ENCODE measurements at places on chromosomes 5 and 9.

DNA sequence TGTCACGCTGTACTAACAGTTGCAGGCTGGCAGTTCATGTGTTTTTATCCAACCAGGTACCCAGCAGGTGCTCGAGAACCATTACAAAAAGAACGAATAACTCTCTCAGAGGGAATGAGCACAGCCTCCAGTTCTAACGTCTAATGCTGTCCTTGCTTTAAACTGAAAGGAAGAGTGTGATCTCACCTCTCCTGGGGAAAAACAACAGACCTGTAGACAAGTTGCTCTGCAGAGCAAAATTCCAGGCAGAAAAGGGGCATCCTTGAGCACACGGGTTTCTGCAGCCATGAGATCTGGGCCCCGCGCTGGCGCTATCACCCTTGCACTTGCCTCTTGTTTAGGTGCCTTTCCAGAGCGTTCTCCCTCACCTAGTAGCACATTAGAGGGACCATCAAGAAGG, 92.5 kb upstream of the DNAH5 start:
- DNase-seq, result no peak

- no peak for DNase-seq
Observed at GRCh38 chr5:117761186-117761585, 1186.6 kb upstream of the SEMA6A start.

DNA sequence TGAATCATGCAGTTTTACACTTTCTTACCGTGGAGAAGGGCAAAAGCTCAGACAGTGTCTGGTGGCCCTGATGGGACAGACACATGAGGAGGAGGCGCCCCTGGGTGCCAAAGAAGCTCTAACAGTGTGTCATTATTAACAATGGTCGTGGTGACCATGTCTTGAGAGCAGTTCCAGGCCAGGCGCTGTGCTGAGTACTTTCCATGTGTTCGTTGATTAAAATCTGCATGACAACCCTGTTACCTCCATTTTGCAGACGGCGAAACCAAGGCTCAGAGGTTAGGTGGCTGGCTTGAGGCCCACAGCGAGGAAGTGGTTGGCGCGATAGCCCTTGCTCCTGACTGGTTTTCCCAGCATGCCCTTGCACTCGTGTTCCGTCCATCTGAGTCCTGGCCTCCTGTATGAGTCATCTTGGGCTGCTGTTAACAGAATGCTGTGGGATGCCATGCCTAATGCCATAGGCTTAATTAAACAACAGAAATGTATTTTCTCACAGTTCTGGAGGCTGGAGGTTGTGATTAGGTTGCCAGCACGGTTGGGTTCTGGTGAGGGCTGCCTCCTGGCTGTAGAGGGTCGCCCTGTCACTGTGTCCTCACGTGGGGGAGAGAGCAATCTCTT, 92.0 kb downstream of the AMBP start:
- no peak for DNase-seq

GRCh38 chr9:79952401-79952800, 380.6 kb downstream of the TLE4 start:
- DNase-seq, result no peak

GRCh38 chr5:133052317-133053175, 733 bp downstream of the HSPA4 start:
- peak; percentile 11 for DNase-seq

- DNase-seq, result no peak
Observed at GRCh38 chr5:58317808-58318207, 142.1 kb downstream of the PLK2 start.

GRCh38 chr9:7756088-7756487, 43.5 kb downstream of the DMAC1 start:
- DNase-seq, result no peak

GRCh38 chr5:118378959-118379358, 609.4 kb downstream of the DTWD2 start:
- no peak for DNase-seq

GRCh38 chr9:6384732-6385131, 28.3 kb upstream of the UHRF2 start:
- no peak for DNase-seq

- no peak for DNase-seq
Observed at GRCh38 chr9:73863924-73864323, 633.2 kb upstream of the RORB start.

DNA sequence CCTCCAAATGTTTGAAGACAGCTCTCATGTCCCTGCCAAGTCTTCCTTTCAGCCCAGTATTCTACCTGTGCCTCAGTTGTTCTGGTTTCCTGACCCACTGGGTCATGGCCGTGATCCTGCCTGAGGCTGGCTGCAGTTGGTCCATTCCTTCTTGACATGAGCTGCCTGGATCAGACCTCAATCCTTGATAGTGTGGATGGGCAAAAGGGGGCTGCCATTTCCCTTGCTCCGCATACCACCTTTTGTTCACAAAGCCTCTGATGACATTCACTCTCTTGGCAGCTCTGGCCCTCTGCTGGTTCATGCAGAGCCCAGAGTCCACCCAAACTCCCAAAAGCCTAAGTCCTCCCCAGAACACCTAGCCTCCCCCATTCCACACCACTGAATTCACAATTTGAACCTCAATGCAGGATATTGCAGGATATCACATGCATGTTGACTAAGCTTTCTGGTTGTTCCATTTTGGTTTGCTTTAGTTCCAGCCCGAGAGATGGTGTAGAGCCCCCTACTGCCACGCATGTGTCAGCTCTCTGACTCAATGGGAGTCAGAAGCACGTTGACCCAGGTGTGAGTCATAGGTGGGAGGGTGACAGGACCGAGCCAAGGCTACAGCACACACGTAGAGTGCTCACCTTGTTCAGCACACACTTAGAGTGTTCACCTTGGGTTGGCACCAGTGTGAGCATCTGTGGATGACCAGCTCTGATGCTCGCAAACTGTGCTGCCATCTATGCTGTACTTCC, 137.2 kb downstream of the MTX3 start:
- DNase-seq, result no peak

- DNase-seq, result no peak
Observed at GRCh38 chr5:131277875-131278740, 14.3 kb downstream of the CDC42SE2 start.

DNA sequence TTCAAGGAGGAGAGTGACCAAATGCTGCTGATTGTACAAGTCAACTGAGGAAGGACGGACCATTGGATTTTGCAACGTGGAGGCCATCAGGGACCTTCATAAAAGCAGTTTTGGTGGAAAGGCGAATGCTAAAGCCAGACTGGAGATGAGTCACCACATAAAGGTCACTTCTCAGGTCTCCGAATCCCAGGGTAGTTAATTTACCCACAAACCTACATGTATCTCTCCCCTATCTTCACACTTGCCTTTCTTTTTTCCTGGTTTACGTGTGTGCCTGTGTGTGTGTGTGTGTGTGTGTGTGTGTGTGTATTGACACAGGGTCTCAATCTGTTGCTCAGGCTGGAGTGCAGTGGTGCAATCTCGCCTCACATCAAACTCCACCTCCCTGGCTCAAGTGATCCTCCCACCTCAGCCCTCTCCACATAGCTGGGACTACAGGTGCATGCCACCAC, 4.6 kb upstream of the CTNNA1 start:
- DNase-seq, result no peak

DNA sequence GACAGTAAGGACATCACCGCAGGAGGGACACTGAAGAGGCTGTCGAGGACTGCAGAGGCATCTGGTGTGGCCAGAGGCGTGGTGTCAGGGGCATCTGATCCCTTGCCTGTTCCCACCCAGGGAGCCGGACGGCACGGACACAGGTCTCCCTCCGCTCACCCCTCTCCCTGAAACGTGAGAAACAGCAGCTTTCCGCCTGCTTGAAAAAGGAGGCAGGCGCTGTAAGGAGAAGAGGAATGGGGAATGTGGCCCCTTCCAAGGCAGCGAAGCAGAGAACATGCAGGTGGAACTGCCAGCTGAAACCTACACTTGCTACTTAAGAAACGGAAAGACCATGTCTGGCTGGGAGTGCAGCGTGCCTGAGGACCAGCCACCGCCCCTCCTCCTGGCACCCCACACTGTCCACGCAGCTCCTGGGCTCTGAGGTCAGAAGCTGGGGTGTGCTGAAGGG, 176.2 kb downstream of the GAPVD1 start:
- no peak for DNase-seq

- no peak for DNase-seq
Observed at GRCh38 chr9:119859128-119859527, 489.9 kb upstream of the BRINP1 start.

DNA sequence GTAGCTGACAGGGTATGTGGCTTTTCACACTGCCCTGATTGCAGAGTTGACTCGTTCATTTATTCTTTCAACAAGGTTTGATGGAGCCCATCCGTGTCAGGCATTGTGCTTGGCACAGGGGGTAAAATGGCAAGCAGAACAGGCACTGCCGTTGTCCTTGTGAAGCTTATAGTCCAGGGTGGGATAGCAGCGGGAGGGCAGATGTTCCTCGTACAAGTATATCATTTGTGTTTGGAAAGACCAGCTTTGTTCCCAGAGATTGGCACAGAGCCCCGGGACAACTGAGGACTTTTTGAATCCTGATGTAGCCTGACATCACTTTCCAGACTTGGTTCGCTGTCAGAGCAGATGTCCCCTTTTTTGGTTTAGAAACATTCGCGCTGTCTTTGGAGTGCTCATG, 50.9 kb downstream of the MVB12B start:
- DNase-seq, result no peak

Measured in T-helper 22 cell (primary cell).